ENCODE measurements at places on chromosomes 3 and 15.

GRCh38 chr3:104273046-104273649, 1093.6 kb upstream of the ALCAM start:
- DNase-seq: no peak

GRCh38 chr3:53147903-53148400, 13.1 kb upstream of the PRKCD start:
- no peak for DNase-seq

DNA sequence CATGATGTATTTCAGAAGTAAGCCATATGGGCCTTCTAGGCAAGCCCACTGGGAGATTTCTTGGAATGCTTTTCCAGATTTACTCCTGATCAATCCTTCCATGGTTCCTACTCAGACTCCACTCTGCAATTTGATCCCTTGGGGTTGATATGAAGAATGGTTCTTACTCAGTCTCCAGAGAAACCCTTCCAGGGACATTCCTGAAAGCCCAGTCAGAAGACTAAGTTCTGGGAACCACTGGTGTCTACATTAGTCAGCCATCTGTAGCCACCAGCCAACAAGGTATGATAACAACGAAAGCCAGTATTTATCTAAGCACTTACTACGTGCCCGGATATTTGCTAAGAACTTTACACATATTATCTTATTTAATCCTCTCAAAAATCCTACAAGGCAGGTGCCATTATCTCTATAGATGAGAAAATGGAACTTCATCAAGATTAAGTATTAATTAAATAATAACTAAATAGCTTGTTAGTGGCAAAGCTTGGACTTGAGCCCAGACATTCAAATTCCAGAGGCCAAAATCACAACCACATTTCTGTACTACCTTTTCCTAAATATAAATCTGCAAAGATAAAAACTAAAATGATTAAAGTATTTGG, 32.7 kb downstream of the ZNF385D start:
- no peak for DNase-seq

- no peak for DNase-seq
Observed at GRCh38 chr15:49863431-49864224, 242.8 kb downstream of the DTWD1 start.

GRCh38 chr3:124322966-124323365, 331.0 kb upstream of the ROPN1 start:
- DNase-seq: no peak

GRCh38 chr3:120678331-120678947, 3.6 kb downstream of the HGD start:
- no peak for DNase-seq

DNA sequence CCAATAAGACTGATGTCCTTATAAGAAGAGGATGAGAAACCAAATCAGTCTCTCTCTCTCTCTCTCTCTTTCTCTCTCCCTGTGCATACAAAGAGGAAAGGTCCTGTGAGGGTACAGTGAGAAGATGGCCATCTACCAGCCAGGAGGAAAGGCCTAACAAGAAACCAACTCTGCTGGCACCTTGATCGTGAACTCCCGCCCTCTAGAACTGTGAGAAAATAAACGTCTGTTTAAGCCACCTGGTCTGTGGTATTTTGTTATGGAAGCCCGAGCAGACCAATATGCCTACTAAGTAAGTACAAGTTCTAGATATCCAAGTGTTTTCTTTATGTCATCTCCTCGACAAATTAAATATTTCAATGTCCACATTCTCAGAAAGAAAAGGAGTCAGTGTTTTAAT, 44.9 kb upstream of the TMC3 start:
- no peak for DNase-seq

GRCh38 chr3:177746337-177746933, 549.2 kb upstream of the TBL1XR1 start:
- DNase-seq: no peak

DNA sequence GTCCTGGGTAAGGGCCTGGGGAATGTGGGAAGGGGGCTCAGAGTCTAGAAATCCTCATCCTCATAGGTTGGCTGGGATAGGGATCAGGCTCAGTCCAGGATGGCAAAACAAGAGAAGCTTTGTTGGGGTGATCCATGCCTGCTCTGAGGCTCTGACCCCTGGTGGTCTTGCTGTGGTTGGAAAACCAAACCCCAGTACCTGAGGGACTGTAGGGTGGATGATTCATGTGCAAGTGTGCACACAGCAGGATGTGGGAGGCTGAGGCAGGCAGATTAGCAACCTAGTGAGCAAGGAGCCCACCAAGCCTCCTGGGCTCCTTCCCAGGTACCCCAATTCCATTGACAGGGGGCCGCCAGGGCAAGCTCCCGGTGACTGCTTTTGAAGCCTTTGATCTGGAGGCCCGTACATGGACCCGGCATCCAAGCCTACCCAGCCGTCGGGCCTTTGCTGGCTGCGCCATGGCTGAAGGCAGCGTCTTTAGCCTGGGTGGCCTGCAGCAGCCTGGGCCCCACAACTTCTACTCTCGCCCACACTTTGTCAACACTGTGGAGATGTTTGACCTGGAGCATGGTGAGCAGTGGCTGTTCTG, 3.1 kb downstream of the KLHDC8B start:
- no peak for DNase-seq

GRCh38 chr15:81191701-81192100, 5.0 kb upstream of the IL16 start:
- DNase-seq: no peak

DNA sequence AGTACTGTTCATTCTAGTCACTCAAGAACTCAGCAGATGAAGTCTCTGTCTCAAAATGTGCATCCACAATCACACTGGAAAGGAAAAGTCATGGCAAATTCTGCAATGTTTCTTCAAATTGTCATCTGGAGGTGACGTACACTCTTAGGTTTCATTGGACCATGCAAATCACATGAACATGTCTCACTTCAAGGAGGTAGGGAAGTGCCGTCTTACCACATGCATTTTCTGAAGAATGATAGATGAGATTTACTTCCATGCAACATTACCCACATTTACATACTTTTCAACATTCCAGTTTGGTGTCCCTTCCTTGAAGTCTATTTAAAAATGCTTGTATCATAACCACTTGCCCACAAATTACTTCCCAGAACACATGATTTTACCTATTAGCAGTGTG, 107.9 kb upstream of the SATB1 start:
- DNase-seq: no peak

DNA sequence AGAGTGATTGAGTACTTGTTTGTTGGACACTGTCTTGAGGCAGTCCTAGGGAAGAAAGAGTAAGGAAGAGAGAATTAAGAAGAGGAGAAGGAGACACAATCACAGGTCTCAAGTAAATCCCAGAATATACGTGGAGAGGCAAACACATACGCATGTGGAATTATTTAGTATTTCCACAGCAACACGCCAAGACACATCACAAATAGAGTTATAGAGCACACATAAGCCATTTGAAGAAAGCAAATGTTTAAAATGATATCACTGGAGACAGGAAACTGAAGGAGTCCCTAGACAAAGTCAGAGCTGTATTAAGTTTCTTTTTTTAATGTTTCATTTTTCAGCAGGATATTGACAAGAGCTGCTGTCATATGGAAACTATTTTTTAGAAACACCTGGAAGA, 206.1 kb upstream of the LRIG1 start:
- no peak for DNase-seq
